ENCODE measurements at places on chromosomes 2 and 18. TPM values are rescaled to one million over a fixed set of nuclear protein-coding genes. Genes with fewer than 3 reads are reported as not detected.

- no peak for DNase-seq
Measured at GRCh38 chr2:175404839-175405238, 223.3 kb upstream of the ATP5MC3 start.

DNA sequence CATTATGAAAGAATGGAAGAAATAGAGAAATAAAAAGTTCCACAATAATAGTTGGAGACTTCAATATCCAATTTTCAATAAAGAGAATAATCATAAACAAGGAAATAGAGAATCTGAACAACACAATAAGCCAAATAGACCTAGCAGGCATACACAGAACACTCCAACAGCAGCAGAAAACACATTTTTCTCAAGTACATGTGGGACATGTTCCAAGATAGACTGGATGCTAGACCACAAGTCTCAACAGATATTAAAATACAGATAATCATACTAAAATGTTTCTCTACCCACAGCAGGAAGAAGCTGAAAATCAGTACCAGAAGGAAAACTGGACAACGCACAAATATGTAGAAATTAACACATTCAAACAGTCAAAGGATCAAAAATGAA lies 113.9 kb downstream of the USP34 start:
- no peak for DNase-seq

LIMS3 gene
- 6.4 TPM for total RNA-seq

DNA sequence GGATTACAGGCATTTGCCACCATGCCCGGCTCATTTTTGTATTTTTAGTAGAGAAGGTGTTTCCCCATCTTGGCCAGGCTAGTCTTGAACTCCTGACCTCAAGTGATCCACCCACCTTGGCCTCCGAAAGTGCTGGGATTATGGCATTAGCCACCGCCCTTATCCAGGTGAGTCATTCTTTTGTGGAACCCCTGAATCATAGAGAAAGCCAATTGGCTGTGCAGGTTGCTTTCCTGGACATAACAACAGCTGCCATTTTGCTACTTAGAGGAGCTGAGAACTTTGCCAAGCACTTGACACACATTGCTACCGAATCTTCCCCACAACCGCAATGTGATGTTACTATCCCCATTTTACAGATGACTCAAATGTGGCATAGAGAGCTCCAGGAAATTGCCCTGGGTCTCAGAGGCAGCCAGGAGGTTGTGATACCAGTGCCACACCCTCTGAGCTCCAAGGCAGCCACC lies 36.0 kb downstream of the SETBP1 start:
- peak; percentile 17 for DNase-seq

DNA sequence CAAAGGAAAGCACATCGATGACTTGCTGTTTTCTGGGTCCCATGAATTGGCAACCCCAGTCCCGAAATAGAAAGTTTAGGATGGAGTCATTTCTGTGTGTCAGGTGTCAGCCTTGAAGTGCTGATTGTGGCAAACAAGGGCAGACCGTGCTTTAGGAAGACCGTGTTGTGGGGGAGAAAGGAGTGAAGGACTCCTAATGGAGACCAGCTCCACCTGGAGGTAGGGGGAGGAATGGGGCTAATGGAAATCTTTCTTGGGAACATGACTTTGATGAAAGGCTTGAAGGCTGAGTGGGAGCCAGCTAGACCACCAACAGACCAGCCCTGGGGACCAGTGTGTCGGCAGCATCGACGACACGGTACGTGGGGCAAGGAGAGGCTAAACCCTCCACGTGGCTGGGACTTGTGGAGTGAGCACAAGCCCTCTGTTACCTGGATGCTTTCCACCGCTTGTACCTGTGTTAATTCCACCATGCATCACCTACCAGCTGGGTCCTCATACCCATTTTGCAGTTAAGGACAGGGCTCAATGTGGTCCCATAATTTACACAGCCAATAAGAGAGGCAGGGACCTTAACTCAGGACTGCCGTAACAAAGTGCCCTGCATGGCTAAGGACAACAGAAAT lies 104.2 kb downstream of the SH3BP4 start:
- peak; percentile 25 for DNase-seq
